ENCODE measurements at places on chromosomes 16 and 17.

DNA sequence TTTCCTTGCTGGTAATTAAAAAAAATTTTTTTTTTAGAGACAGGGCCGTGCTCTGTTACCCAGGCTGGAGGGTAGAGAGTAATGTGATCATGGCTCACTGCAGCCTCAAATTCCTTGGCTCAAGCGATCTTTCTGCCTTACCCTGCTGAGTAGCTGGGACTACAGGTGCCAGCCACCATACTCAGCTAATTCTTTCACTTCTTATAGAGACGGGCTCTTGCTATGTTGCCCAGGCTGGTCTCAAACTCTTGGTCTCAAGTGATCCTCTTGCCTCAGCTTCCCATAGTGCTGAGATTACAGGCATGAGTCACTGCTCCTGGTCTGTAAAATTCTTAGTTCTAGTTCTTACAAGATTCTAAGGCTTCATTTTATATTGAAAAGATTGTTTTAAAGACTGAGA lies 11.1 kb downstream of the SMIM36 start:
- no peak for DNase-seq

- no peak for DNase-seq
These were observed 150.2 kb downstream of the TANC2 start for GRCh38 chr17:63116228-63116627.

GRCh38 chr16:3317315-3317999 lies 12.2 kb downstream of the ZNF75A start:
- peak; percentile 30 for DNase-seq

GRCh38 chr16:10402975-10403374 lies 17.1 kb downstream of the ATF7IP2 start:
- DNase-seq, result no peak

DNA sequence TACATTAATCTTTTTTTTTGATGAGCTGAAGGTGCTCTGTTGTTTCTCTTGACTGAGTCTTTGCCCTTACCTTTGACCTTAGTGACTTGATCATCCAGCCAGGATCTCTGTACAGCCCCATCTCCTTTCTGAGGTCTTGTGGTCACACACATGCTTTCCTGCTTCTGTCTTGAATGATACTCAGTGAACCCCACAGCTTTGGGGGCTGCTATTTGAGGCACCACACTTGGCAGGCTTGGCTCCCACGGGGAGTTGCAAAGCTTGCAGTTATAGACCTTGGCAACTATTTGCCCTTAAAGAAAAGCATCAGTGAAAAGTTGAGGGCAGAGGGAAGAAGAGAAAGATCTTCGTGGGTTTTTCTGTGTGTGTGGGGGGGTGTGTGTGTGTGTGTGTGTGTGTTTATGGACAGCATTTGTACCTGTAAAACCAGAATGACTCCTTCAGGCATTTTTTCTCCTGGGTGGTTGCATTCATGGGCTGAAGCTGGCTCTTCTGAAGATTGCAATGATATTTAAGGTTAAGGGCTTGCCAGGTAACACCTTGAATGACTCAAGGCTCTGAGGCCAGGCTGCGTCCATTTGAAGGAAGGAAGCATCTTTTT lies 101.6 kb downstream of the MSI2 start:
- DNase-seq, result no peak

DNA sequence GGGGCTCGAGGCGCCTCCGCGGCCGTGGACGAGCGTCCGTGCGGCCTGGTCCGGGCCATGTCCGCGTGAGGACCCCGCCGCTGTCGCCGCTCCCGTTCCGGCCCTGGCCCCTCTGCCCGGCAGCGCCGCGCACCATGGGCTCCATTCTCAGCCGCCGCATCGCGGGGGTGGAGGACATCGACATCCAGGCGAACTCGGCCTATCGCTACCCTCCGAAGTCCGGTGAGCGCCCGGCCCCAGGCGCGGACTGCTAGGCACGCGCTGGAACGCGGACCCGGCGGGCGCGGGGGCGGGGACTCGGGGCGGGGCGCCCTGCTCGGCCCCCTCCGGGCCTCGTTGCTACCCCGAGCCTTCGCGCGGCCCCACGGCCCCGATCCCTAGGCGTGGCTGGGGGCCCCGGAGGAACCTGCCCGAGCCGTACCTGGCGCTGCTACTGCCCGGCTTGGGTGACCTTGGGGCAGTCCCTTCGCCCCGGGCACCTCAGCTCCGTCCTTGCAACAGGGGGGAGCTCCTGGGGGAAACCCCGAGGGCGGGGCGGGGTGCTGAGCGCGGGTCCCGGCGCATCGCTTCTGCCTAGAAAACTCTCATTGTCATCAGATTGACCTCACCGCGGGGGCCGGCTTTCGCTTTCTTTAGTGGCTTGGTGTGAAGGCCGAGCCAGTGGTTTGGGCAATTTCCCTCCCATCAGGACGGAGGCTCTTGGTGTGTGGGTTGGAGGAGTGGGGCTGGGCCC lies 367 bp downstream of the MGRN1 start:
- DNase-seq, result peak; percentile 86

DNA sequence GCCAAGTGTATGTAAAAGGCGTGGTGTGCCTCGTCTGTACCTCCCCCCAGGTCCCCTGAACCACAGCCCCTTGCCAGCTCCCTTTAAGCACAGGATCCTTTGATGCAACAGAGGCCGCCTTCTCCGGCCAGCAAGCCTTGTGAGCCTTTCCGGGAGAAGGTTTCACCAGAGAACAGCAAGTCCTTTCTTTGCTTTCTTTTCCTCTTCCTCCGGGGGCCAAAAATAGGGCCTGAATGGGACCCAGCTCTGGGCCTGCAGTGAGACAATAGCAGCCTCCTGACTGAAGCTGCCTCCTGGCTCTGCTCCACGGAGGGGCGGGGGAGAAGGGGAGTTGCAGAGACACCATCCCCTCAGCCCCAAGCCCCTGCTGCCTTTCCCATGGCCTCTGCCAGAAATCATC lies 9.0 kb downstream of the ADGRG1 start:
- no peak for DNase-seq

GRCh38 chr17:56213031-56213430 lies 59.8 kb downstream of the ANKFN1 start:
- DNase-seq, result no peak

DNA sequence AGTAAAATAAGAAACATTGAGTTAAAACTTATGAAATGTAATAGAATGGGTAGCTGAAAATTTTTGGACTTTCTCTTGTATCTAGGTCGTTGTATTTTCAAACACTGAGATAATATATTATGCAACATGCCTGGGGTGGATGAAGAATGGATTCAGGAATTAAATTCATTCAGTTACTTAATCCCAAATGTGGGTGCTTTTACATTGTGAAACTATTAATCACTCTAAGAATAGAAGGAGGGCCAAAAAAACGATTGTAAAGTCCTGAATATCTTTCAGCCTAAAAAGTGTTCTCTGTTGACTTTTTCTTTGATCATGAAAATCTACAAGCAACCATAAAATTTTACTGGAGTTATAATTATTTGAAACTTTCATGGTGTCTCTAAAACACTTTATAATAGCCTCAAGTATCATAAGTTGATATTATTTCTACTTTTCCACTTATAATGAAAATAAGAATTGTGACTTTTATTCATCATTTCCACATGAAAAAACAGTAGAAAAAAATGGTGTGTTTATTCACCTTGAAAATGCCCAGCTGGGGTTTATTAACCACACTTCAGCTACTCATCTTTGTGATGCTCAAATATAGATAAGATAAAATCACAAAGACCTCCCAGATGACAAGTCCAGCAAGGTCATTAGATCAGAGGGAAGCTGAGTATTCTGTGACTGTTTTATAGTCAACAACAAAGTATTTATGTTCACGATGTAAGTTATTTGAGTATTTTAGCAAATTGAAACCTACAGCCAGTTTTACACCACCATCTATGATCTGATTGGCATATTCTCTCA lies 619.9 kb upstream of the SOX9 start:
- DNase-seq, result no peak

- DNase-seq, result no peak
These were observed 165.3 kb downstream of the SDK2 start for GRCh38 chr17:73478768-73479424.

GRCh38 chr16:67039260-67040020 lies 10.5 kb downstream of the CBFB start:
- no peak for DNase-seq

- DNase-seq, result peak; percentile 51
These were observed 6.0 kb downstream of the FHOD1 start for GRCh38 chr16:67241008-67241900.

DNA sequence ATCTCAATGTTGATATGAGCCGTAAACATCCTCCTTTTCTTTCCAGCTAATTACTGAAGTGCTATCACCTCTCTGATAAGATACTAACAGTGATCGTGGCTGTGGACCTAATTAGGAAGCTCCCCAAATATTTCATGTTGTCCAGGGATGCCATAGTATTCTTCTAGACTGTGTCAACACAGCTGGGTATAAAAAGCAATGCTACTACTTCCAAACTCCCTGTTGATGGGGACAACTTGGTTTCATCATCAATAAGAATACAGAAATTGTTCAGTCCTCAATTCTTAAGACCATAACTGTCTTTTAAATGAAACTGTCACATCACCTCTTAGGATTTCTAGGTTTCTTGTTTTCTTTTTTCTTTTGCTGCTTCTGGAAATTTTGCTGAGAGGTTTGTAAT lies 530.6 kb downstream of the TOX3 start:
- no peak for DNase-seq

DNA sequence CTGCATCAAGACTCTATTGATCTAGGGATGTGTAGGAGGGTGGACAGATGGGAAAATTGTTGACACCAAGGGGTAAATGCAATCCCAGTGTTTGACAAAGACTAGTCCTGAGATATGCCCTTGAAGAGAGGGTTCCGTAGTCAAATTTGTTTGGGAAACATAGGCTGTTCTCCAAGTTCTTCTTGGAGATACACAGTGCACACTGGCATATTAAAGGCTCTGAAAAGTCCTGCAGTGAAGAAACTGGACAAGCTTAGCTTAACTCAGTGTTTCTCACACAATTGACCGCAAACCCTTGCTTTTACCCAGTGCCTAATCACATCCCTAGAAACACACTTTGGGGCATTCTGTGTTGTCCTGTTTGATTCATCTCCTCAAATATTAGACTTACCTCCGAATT lies 10.8 kb downstream of the DHRS7C start:
- DNase-seq, result no peak

DNA sequence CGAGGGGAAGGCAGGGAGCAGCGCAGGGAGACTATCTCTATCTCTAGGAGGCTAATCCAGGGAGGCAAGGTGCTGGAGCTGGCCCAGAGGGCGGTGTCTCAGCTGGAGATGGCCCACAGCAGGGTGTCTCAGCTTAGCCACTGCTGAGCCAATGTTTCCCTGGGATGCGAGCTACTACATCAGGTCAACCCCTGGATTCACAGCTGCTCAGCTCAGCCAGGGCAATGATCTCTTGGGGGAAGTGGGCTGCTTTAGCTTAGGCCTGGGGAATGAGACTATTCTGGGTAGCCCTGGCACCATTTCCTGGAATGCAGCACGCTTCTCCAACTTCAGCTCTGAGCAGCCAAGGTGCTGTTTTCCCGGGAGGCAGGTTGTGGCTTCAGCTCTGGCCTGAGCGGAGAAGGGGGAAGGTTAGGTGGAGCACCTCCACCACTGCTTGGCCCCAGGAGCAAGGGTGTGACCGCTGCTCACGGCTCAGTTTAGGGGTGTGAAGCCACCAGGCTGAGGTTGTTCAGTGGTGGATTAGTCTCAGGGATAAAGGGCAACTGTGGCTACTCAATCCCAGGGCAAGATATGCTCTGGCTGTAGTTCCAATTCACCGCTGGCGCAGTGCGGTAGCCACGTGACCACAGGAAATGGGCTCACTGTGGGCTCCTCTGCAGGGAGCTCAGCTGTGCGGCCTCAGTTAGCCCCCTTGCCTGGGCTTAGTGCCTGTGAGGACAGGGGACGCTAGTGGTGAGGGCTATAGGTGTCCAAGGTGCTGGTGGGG lies 5.2 kb upstream of the PRSS21 start:
- DNase-seq, result no peak

- no peak for DNase-seq
These were observed 37.2 kb downstream of the GLP2R start for GRCh38 chr17:9862949-9863348.

GRCh38 chr16:59591480-59591879 lies 857.4 kb upstream of the GOT2 start:
- no peak for DNase-seq

GRCh38 chr17:44960691-44961090 lies 7.4 kb downstream of the C1QL1 start:
- DNase-seq, result no peak

DNA sequence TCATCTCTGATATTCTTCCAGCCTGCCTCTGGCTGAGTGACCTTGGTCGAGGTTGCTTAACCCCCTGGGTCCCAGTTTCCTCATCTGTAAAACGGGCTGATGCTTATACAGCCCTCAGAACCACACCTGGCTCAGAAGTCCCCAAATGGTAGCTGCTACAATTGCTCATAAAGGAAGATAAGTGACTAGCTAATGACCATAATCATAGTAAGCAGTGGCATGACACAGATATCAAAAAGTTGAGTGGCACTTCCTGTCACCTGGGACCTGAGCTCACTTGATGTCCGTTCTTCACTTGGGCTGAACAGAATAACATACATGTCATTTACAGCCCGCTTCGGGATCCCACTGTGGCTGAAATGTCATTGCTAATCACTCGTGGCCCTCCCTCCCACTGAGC lies 1.8 kb downstream of the MGRN1 start:
- DNase-seq, result no peak

- DNase-seq, result peak; percentile 69
These were observed 42.0 kb upstream of the TMC5 start for GRCh38 chr16:19375561-19376158.

DNA sequence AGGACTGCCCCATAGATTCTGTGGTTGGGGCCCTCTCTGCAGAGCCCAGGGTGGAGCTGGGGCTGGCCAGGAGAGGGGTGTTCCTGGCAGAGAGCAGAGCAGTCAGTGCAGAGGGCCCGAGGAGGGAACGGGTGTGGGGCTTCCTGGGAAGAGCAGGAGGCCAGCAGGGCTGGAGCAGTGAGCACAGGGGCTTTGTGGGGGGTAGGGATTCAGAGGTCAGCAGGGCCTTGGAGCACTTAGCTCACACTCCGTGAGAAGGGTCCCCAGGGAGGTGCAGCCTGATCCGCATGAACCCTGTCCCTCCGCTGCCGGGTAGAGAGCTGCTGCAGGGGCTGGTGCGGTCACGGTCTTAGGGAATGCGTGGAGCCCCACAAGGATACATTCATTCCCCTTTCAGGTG lies 113.0 kb upstream of the CIBAR2 start:
- no peak for DNase-seq

- DNase-seq, result peak; percentile 18
These were observed 65.7 kb downstream of the FBXL20 start for GRCh38 chr17:39335704-39336223.

- no peak for DNase-seq
These were observed 738 bp upstream of the XPO6 start for GRCh38 chr16:28212532-28212873.

GRCh38 chr17:45227101-45227925 lies 5.6 kb downstream of the FMNL1 start:
- DNase-seq, result peak; percentile 44

All from erythroblast (primary cell).